Activated naive CD4-positive, alpha-beta T cell treated with Interleukin-2 at 50 U/mL for 16 hours (primary cell): ENCODE measurements at places on chromosomes 7 and 10.

DNA sequence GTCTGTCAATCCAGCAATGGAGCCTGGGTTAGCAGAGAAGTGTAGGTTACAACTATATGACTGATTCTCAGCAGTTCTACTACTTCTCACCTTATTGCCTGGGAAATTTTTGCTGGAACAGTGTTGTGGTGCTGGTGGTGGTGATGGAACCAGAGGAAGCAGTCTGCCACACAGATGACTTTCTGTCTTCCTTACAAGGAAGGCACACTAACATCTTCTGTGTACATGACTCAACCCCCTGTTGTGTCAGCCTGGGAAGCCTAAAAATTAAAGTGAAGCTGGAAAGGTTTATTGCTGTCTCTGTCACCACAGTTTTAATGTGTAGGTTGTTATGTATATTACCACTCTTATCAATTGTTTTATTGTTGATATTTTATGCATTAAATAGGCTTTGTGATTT lies 40.3 kb downstream of the ANKRD7 start:
- no peak for DNase-seq

DNA sequence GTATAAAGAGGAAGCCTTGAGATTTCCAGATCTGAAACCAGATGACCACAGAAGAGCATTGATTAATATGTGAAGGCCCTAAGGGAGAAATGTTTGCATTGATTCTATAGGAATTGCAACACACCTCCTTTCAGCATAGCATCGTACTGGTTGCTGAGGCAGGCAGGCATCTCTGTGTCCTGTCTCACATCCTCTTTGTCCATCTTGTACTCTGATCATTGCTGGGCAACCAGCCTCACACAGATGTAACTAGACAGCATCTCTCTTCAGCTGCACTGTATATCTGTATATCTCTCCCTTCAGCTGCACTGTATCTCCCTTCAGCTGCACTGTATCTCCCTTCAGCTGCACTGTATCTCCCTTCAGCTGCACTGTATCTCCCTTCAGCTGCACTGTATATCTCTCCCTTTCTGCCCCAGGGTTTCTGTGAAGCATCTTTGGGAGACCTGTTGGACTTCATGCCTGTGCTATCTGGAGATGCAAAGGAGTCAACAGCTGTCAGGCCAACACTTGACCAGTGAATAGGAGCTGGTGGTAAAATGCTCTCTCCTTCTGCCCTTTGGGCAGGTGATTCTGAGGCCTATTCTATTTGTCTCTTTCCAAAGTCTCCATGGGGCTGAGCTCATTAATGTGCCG lies 40.3 kb downstream of the TMEM178B start:
- no peak for DNase-seq

GRCh38 chr10:79994556-79994955 lies 45.7 kb upstream of the SFTPD start:
- DNase-seq: no peak

DNA sequence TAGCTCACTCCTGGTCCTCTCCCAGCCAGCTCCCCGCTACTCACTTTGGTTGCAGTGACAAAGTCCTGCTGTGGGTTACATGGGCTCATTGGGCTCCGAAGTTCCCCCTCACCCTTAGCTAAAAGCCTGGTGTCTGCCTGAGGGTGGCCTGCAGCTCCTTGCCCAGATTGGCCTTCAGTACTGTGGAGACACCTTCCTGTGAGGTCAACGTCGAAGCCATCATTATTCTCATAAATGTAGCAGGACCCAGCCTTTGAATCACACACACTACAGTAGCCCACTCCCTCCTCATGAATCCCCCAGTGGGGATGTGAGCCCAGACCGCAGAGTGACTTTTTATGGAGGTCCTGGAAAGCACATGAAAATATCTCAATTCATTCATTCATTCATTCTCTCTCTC lies 10.5 kb downstream of the MBL2 start:
- DNase-seq: no peak

- DNase-seq: no peak
Measured at GRCh38 chr10:102752934-102753664, 9.4 kb downstream of the WBP1L start.

DNA sequence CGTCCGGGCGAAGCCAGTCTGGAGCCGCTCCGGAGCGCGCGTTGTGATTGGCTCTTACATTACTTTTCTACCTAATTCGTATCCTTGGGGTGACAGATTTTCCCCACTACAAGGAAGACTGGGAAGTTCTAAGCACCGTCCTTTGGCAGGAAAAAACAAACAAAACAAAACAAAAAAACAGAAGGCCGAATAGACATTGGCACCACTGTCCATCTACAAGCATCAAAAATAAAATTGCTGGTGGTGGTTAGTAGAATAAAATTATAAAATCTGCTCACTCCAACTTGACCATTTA lies 651 bp upstream of the SKAP2 start:
- no peak for DNase-seq

GRCh38 chr7:6636741-6637543 lies at the start of gene ZNF316:
Gene ZNF316, plus strand, starts transcription at chr7:6637318. Its CDS starts 5,092 bp downstream, at chr7:6642410.
- DNase-seq: peak; percentile 63

- DNase-seq: no peak
Measured at GRCh38 chr10:21432266-21432665, 93.2 kb downstream of the SKIDA1 start.

GRCh38 chr10:546451-546850 lies 143.0 kb downstream of the DIP2C start:
- DNase-seq: no peak

- no peak for DNase-seq
Measured at GRCh38 chr7:77933394-77933793, 134.8 kb downstream of the PHTF2 start.

GRCh38 chr7:111090846-111091245 lies at the start of gene LRRN3:
Gene LRRN3, plus strand, starts transcription at chr7:111091127. Its CDS starts 31,646 bp downstream, at chr7:111122773.
- DNase-seq: peak; percentile 12

DNA sequence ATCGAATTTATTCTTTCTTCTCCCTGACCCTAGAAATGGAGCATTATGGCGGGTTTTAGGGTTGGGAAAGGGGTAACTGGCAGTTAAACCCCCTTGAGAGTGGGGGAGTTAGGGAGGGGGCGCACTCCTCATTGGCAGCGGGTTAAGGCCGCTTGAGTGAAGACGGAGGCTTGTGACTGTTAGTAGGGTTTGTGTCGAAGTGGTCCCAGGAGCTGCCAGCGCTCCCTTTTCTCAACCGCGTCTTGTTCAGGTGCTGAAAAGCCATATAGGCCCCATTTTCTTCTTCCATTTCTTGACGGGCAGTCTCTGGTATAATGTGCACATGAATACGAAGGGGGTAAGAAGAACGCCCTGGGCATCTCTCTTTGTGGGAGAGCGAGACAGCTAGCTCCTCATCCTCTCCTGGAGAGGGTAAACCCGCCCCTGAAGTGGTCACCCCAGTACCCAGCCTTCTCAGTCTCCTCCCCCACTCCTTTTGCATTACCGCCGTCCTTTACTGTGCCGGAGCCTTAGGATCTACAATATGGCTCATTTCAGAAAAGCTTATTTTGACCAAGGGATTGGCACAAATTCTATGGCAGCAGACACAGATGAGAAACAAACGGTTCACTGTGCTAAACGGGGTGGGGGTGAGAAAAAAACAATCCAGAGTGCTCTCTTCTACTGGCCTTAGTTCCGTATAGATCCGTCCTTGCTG lies 836 bp downstream of the KMT2E start:
- peak; percentile 59 for DNase-seq

GRCh38 chr7:120864141-120864900 lies 6.4 kb upstream of the TSPAN12 start:
- no peak for DNase-seq
